ENCODE measurements at places on chromosomes 5 and 9. TPM values are rescaled to one million over a fixed set of nuclear protein-coding genes. Genes with fewer than 3 reads are reported as not detected.

The ENTREP1 gene
- total RNA-seq, result 18.7 TPM

The PNPLA7 gene
- 12.2 TPM for total RNA-seq

The PKD2L2 gene
- 0.48 TPM for total RNA-seq

The B4GALT1 gene
- total RNA-seq, result 41.0 TPM

Measured in Right ventricle myocardium superior (tissue), 1 donor.